Pons (tissue), 1 donor: ENCODE measurements at places on chromosomes 6 and 20.

DNA sequence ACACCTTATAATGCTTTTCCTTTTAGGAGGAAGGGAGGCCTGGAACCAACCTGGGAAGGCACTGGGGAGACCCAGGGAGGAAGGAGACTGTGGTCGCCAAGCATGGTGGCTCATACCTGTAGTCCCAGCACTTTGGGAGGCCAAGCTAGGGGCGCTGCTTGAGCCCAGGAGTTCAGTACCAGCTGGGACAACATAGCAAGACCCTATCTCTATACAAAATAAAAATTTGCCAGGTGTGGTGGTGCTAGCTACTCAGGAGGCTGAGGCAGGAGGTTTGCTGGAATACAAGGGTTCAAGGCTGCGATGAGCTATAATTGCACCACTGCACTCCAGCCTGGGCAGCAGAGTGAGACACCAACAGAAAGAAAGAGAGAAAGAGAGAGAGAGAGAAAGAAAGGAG lies 36.2 kb downstream of the PPP1R14C start:
- DNase-seq: no peak

- DNase-seq: no peak
These were observed 738.2 kb downstream of the COL12A1 start for GRCh38 chr6:74467533-74468215.

GRCh38 chr6:143498428-143498827 lies 13.1 kb downstream of the FUCA2 start:
- no peak for DNase-seq

DNA sequence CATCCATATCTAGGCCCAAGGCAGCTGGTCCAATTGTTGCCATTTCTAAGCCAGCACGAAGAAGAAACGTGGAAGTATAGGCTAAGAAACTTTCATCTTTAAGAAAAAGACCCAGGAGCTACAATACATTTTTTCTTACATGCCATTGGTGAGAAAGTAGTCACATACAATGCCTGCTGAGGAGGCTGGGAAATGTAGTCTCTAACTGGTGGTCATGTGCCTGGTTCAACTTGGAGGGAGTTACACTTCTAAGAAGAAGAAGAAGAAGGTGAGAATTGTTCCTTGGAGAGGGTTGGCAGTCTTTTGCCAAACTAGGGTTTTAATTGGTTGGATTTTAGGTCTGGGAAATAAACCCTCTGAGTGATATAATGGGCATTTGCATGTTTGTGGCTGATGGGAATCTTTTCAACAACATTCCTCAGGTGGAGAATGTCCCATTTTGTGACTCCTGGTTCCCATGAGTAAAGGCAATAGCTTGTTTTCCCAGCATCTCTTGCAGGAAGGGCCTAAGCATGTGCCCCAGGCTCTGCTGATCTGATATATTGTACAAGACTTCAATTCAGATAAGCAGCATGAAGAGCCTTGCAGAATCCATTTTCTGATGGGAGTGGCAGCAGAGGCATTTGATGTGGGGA lies 47.0 kb upstream of the PREP start:
- no peak for DNase-seq

- DNase-seq: no peak
These were observed 16.3 kb downstream of the PDSS2 start for GRCh38 chr6:107442938-107443607.

- DNase-seq: no peak
These were observed 98.6 kb upstream of the PCSK2 start for GRCh38 chr20:17128206-17128605.

DNA sequence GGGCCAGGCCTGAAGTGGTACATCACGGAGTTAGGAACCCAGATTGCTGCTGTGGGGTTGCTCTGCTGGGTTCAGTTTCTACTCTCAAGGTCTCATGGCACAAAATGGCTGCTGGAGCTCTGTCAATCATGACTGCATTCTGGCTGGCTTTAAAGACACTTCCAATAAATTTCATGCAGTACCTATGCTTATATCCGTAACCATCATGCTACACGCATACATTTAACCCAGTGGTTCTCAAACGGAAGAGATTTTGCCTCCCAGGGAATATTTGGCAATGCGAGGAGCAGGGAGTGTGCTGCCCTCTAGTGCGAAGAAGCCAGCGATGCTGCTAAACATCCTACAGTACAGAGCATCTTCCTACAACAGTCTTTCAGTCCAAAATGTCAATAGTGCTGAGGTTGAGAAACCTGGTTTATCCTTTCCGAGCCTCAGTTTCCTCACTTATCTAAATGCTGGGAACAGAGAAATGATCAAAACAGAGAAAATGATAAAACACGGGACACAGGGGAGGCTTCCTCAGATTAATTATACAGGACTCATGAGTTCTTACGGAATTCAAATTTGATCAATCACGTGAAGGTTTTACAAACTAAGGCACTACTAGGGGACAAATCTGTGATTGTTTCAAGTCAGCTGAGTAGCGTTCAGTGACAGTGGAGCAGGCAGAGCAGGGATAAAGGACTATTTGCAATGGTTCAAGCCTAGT lies 9.6 kb upstream of the SLC2A10 start:
- peak; percentile 40 for DNase-seq

DNA sequence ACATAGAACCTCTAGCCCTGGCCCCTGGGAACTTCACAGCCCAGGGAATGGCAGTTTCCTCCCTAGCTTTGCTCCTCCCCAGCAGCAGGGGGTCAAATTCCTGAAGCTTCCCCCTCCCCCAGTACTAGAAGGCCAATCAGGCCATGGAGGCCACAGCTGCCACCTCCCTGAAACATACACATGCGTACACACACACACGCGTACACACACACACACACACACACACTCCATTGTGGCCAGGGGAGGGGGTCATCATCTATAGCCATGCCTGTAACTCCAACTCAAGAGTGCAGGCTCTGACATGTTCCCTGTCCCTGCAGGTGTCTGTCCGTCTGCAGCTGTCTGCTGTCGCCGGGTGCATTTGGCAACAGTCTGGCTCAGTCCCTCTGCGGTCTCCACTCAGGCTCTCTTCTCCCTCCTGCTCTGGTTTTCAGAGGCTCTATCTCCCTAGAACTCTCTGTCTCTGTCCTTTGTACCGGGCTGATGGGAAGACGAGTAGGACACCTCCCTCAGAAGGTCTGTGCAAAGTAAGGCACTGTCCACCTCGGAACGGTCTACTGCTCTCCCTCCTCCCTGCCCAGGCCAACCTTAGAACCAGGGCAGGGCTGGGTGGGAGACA lies 1.4 kb downstream of the LRFN2 start:
- peak; percentile 2 for DNase-seq

DNA sequence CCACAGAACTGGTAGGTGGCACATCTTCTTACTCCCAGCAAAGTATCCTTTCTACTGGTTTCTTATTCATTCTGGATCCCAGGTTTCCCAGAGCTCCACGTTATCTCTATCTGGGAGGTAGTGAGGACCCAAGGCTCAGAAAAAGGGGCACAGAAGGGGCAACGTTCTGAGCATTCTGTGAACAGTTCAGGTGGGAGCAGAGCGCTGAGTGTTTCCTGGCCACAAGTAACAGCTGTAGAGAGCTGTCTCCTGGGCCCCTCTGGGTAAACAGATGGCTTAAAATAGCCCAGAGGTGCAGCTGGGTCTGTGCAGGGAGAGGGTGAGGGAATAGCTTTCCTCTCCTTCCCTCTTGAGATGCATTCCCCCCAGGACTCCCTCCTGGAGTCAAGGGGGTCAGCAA lies 2.1 kb downstream of the APOBEC2 start:
- no peak for DNase-seq

DNA sequence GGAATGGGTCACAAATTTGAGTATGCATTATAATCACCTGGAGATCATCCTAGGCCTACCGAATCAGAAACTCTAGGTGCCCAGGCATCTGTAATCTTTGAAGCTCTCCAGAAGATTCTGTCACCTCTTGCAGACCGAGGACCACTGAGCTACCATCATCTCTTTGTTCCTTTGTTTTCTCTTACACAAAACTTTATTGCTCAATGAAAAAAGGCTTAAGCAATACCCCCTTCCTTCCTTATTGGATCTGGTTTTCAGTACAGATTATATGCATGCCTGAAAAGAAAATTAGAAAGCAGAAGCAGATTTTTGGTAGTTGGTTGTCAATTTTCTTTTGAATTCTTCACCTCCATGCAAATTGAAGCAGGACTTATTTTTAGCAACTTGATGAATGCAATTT lies 31.3 kb downstream of the STX11 start:
- peak; percentile 24 for DNase-seq

- DNase-seq: no peak
These were observed 34.5 kb upstream of the MRGBP start for GRCh38 chr20:62761759-62762131.

- DNase-seq: no peak
These were observed 161.2 kb downstream of the KLHL32 start for GRCh38 chr6:97085772-97086171.

DNA sequence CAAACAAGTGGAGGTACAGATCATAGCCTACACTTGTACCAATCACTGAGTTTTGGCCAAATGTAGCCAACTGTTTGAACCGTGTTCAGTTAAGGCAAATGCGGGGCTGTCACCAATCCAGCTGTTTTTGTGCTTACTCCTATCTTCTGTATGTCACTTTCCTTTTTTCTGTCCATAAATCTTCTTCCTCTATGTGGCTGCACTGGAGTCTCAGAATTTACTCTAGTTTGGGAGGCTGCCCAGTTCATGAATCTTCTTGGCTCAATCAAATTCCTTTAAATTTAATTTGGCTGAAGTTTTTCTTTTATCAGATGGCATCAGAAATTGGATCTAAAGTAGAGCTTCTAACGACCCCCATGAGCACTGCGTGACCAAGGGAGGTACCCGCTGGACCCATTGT lies 11.7 kb upstream of the STX7 start:
- DNase-seq: no peak

DNA sequence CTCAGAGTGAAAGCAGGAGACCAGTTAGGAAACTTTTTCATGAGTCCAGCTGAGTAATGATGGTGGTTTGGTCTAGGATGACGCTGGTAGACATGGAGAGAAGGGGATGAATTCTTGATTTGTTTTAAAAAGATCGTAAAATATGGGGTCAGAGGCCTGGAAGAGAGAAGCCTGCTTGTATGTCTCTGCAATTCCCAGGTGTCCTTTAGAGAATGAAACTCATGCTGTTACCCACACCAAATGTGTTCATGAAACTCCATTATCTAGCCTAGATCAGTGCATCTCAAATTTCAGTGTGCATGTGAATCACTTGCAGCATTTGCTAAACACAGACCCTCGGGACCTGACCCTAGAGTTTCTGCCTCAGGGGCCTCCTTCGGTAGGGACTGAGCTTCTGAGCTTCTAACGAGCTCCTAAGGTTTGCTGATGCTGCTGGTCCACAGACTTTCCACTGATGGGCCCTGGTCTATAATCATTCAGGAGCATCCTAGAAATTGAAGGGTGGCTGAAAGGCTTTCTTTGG lies 302.0 kb upstream of the PLCB4 start:
- DNase-seq: no peak

GRCh38 chr20:30284281-30284905 lies 973.1 kb upstream of the DEFB115 start:
- no peak for DNase-seq

DNA sequence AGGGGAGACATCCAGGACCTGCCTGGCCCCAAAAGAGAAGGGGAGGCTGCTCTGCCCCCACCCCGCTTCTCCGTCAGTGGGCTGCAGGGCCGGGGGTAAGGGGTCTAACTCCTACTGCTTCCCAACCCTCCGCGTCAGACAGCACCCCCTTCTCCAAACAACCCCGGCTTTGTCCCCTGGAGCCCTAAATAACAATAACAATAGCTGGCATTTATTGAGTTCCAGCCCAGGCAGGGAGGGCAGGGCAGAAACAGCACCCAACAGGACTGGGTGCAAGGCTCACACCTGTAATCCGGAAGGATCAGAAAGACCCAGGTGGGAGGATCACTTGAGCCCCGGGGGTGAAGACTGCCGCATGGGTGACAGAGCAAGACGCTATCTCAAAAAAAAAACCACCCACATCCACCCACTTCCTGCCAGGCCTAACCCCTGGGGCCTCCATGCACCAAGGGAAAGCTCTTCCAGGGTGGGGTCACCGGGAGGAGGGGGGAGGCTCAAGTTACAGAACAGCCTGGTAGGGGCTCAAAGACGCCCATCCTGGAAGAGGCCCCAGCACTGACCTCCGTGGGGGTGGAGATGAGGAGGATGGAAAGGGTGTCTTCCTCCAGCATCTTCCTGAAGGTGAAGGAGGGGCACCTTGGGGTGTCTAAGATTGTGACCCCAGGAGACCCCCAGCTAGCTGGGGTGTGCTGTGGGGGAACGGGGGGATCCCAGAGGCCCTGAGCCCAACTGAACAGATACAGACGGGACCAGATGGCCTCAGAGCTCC lies 1.3 kb upstream of the FNDC11 start:
- DNase-seq: no peak

GRCh38 chr6:24340998-24341938 lies 16.6 kb downstream of the DCDC2 start:
- DNase-seq: no peak

DNA sequence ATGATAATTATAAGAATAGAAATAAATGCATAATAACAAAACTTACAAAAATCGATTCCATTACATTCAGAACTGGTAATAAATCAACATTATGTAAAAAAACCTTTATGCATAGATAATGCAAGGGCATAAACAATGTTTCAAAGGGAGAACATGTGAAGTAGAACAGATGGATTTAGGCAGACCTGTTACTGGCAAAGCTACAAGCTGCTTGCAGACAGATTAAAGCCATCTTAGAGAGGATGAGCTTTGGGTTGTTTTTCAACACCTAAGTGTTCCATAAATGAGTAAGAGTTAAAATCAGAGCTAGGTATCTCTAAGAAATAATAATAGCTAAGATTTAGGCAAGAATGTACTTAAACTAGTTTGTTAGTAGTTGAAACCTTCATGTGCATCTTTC lies 37.2 kb downstream of the SNAP25 start:
- no peak for DNase-seq

GRCh38 chr6:155171747-155172449 lies 91.9 kb upstream of the CLDN20 start:
- DNase-seq: peak; percentile 49

GRCh38 chr20:11502671-11503070 lies 415.0 kb upstream of the BTBD3 start:
- DNase-seq: no peak

DNA sequence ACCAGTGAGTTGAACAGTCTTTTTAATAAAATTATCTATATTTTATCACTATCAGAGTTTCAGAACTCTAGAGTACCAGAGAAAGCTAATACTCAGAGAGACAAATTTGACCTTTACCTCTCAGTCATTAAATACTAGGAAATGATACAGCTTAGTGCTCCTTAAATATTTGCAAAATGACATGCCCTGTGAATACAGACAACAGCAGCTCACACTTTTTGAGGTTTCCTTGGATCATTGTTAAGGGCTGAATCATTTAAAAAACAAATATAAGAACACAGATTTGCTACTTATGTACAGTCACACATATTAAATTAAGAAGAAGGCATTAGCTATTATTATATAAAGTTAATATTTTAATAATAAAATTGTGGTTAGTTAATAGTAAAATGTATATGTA lies 1158.7 kb upstream of the EYS start:
- no peak for DNase-seq
